CD4-positive, alpha-beta T cell treated with Interleukin-2 at 100 ng/mL for 4 hours (primary cell): ENCODE measurements at places on chromosomes 1 and 21.

- no peak for DNase-seq
Measured at GRCh38 chr1:201111672-201112071, 554 bp downstream of the CACNA1S start.

GRCh38 chr1:50279622-50280330 is 143.5 kb downstream of the DMRTA2 start:
- DNase-seq, result no peak

DNA sequence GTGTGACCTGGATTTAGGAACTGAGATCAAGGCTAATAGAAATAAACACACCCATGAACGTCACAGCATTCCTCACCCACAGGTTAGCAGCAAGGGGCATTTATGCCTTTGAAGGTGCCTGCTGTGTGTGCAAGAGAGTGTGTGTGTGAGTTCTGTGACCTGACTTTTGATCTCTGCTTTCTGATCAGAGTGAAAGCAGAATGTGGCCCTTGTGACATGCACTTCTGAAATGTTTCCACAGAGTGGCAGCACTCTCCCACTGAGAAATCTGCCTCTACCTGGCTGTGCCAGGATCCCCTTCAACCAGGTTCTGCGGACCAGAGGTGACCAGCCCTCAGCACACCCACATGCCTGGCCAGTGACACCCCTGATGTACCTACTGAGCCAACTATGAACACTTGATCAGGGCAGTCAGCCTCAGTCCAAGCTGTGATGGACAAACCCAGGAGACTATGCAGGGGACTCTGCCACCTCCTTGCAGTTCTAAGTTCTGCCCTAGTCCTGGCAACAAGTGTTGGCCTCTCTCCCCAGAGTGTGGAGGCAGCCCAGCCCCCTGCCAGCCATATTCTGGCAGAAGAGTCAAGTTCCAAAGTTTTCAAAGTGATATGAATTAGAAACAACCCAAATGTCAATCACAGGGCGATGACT is 41.0 kb downstream of the RXRG start:
- peak; percentile 20 for DNase-seq

- DNase-seq, result peak; percentile 40
Measured at GRCh38 chr1:167601442-167602383, 28.3 kb upstream of the RCSD1 start.

DNA sequence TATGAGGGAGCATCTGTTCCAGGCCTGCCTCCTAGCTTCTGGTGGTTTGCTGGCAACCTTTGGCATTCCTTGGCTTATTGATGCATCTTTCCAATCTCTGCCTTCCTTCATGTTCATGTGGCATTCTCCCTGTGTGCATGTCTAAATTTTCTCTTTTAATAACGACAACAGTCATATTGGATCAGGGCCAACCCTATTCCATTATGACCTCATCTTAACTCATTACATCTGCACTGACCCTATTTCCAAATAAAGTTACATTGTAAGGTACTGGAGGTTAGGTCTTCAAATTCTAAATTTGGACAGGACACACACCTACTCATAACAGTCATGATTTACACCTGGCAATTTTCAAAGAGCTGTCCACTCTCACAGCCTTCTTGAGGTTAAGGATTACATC is 117.2 kb upstream of the FGGY start:
- DNase-seq, result no peak

- no peak for DNase-seq
Measured at GRCh38 chr1:25021591-25022215, 91.6 kb upstream of the RUNX3 start.

GRCh38 chr1:10833630-10834557 is 37.4 kb upstream of the CASZ1 start:
- DNase-seq, result no peak

DNA sequence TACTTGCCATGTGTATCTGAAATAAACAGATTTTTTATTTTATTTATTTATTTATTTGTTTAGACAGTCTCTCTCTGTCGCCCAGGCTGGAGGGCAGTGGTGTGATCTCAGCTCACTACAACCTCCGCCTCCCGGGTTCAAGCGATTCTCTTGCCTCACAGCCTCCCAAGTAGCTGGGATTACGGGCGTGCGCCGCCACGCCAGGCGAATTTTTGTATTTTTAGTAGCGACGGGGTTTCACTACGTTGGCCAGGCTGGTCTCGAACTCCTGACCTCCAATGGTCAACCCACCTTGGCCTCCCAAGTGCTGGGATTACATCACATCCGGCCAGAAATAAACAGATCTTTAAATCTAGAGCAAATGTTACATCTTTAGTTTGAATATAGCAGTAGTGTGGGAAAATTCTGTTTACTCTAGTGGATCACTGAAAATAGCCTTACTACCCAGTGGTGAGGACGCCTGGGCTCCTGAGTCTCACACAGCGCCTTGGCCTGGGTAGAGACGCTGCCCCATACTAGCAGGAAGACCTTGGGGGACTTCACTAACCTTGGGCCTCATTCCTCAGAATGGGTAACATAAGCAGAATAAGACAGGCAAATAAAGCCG is 709 bp downstream of the GART start:
- peak; percentile 1 for DNase-seq

DNA sequence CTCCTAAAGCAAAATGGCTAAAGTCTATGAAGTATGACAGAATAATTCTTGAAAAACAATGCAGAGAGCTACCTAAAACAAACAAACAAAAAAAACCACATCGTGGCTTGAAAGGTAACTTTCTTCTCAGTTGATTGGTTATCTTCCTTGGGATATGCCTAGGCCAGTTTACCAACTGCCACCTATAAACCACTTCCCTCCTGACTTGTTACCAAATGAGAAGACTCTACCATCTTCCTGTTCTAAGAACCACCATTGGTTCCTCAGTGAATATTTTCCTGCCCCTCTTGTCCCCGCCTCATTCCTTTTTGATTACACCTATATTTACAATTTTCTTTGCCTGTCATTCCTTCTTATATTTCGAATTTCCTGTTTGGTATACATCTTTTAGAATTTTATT is 336.6 kb downstream of the SIPA1L2 start:
- DNase-seq, result no peak

DNA sequence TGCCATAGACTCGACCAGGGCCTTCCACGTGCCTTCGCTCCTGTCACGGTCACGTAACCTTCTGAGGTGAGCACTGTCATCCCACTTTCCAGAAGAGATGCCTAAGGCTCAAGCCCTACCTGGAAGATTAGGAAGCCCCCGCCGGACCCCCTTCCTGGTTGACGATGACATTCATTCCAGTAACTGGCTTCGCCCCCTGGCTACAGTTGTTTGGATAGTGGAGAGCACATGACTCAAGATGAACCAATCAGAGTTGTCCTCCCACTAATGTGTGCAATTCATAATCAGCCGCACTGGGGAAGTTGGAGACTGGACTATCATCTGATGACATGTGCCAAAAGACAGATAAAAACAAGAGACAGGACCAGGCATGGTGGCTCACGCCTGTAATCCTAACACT is 104.0 kb upstream of the GJB5 start:
- no peak for DNase-seq

DNA sequence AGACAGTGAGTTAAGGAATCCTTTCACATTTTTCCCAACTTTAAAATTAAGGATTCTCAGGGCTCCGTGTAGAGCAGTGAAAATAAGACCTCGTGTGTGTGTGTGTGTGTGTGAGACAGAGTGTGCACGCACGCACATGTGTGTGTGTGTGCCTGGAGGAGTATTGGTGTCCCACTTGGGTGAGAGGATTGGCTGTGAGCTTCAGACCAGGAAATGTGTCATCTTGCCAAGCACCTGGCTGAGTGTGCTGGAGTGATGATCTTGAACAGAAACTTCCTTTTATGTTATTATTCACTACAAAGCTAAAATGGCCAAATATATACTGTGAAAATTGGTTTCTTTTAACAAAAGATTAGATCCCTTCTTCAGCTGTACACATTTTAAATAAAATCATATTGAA is 35.2 kb upstream of the NTPCR start:
- DNase-seq, result no peak

GRCh38 chr1:22753481-22753971 is 42.9 kb downstream of the EPHB2 start:
- DNase-seq, result no peak

DNA sequence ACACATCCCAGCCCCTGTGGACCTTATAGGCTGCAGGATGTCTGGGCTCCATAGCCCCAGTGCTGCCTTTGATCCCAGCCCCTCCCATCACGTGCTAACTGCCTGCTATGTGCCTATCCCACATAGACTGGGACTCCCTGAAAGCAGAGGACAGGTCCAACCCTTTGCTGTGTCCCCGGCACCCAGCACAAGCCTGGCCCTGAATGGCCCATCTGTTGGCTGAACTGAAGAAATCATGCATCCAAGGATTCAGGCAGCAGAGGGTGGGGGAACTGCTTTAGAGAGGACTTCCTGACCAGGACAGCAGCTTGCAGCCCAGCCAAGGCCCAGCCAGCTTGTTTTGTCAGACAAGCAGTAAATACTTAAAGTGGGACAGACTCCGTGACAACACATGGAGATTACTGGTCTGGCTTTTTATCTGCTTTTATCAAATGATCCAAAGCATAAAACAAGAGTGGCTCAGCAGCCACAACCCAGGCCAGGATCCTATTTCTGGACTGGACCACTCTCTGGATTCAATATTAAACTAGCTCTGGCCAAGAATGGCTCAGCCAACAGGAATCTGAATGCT is 69.3 kb downstream of the GLIS1 start:
- no peak for DNase-seq

DNA sequence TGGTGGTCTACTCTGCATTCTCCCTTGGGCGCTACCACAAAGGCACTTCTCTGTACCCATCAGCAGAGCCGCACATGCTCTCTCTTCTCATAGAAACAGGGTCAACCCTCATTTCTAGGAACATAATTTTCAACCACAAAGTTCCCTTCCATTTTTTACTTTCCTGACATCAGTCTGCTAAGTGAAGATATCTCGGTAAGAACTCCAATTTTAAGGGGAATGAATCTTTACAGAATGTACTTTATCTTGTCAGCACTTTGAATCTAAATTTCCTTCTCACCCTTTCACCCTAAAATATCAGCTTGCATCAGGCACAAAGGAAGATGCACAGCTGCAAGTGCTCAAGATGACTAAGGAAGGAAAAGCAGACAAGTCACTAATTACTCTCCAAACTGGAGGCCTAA is 545.9 kb downstream of the SMYD3 start:
- DNase-seq, result no peak

DNA sequence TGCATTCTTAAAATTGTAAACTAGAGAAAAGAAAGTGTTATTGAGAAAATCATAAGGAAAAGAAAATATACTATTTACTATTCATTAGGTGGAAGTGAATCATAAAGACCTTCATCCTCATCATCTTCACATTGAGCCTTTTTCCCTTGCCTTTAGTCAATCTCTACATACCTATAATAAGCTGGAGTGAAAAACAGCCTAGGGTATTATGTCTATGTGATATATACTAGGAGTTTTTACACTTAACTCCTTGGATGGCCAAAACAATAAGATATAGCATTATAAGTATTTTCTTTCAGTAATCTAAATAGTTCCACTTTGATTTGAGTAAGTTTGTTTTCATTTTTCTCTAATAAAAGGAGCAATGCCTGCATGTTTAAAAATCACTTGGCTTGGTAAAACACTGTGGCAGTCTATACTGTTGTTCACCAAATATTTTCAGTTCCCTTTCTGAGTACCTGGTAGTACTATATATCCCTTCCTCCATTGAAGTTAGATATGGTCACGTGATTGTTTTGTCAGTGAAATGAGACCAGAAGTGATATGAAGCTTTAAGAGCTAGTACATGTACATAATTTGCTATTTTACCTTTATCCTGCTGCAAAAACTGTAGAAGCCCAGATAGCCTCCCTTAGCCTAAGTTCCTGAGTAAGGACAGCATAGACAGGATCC is 78.3 kb downstream of the CLEC20A start:
- DNase-seq, result no peak

GRCh38 chr1:21217812-21218596 is 41.3 kb upstream of the EIF4G3 start:
- DNase-seq, result peak; percentile 17

GRCh38 chr1:36224537-36225282 is 467 bp downstream of the THRAP3 start:
- no peak for DNase-seq

DNA sequence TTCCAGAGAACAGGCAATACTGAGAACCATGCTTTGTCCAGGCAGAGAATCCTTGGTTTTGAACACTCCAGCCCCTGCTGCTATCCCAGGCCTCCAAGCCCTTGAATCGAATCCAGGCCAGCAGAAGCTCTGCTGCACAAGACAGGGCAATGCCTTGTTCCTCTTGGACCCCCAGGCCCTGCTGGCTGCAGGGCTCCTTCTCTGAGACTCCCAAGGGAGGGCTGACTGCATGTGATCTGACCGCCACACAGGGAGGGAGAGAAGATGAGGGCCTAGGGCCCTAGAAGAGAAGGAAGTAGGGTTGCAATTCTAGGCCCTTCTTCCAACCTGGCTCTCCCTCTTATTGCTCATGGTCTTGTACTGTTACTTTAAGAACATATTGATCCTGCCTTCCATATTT is 160.6 kb upstream of the EDN2 start:
- DNase-seq, result no peak

GRCh38 chr1:18109058-18109755 is 1.6 kb downstream of the IGSF21 start:
- DNase-seq, result no peak

DNA sequence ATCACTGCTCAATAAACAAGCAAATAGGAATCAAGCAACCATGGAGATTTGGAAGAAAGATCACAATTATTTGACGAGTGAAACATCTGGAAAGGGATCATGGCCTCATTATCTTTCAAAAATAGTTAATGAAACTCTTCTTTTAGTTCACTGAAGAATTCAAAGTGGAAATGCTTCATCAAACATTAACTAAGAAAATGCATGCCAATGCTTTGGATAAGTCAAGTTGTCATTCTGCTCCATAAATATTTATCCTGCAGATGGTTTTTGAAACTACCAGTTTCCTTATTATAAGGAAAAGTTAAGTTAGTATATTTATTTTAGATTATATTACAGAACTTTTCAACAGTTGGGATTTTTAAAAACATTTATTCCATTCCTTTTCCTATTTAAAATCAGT is 206.5 kb upstream of the ADGRL2 start:
- no peak for DNase-seq

- no peak for DNase-seq
Measured at GRCh38 chr1:94325377-94326302, 88.3 kb upstream of the ARHGAP29 start.

GRCh38 chr1:36187800-36188593 is 32.0 kb downstream of the MAP7D1 start:
- peak; percentile 88 for DNase-seq

- no peak for DNase-seq
Measured at GRCh38 chr1:219732814-219733491, 120.0 kb upstream of the ZC3H11B start.

DNA sequence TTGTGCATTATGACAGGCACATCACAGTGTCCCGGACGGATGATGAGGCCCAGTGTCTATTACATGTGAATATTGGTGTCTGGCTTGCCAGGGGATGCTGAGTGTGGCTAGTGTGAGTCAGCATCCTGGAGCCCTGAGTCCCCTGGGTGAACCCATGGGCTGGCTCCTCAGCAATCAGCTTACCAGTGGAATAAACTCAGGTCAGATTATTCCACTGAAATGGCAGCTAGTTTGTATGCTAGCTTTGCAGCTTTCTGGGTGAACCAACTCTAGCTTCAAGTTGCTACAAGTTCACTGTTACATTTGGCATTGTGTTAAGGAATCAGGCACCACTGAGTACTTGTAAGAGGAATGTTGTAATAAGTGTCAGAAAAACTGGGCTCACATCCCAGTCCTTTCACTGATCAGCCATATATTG is 23.9 kb upstream of the RPTN start:
- DNase-seq, result no peak

GRCh38 chr1:203754455-203754864 is 10.5 kb upstream of the LAX1 start:
- DNase-seq, result peak; percentile 29

- DNase-seq, result no peak
Measured at GRCh38 chr1:196887515-196888239, at the start of gene CFHR4. CFHR4 (plus strand) TSS chr1:196888052; CDS start chr1:196888151, 99 bp downstream.

- no peak for DNase-seq
Measured at GRCh38 chr1:145993618-145994390, 2.6 kb downstream of the TXNIP start.
